Activated effector memory CD4-positive, alpha-beta T cell treated with Interleukin-2 at 50 U/mL for 16 hours (primary cell): ENCODE measurements at places on chromosomes 3 and 15.

GRCh38 chr15:36335224-36335623 lies 244.2 kb upstream of the CDIN1 start:
- no peak for DNase-seq

DNA sequence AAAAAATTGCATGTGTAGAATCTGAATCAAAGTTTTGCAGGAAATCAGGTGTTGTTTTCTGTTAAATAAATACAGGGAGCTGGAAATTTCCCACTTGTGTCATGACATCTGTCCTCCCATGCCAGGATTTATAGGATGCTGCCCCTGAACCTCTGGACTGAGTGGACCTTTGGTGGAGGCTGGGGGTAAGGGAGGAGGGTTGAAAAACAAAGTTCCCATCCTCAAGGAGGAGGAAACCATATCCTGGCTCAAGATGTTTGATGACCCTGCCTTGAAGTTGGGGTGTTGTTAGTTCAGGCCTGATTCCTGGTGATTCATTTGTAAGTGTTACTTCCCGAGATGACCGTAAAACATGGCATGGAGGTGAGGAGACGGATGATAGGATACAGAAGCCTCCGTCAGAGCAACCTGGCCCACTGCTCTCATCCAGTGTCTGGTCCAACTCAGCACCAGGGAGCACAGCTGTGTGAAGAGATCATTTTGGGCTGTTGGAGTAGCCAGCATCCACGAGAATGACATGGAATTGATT lies 223.6 kb downstream of the CACNA2D3 start:
- no peak for DNase-seq

DNA sequence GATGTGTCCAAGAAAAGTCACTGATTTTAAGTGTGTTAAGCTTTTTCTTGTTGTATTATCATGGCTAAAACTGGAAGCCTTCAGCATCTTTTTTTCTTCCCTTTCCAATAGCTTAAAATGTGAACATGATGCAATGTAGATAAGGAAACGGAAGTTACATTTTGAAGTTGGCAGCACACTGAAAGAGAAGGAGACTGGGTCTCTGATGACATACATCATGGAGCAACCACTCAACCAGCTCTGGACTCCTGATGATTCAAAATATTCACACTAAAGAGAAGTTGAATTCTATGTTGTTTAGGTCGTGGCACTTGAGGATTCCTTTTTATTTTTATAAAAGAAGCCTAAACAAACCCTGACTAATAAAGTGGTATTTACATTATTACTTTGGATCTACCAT lies 488.3 kb upstream of the ALCAM start:
- DNase-seq = no peak

DNA sequence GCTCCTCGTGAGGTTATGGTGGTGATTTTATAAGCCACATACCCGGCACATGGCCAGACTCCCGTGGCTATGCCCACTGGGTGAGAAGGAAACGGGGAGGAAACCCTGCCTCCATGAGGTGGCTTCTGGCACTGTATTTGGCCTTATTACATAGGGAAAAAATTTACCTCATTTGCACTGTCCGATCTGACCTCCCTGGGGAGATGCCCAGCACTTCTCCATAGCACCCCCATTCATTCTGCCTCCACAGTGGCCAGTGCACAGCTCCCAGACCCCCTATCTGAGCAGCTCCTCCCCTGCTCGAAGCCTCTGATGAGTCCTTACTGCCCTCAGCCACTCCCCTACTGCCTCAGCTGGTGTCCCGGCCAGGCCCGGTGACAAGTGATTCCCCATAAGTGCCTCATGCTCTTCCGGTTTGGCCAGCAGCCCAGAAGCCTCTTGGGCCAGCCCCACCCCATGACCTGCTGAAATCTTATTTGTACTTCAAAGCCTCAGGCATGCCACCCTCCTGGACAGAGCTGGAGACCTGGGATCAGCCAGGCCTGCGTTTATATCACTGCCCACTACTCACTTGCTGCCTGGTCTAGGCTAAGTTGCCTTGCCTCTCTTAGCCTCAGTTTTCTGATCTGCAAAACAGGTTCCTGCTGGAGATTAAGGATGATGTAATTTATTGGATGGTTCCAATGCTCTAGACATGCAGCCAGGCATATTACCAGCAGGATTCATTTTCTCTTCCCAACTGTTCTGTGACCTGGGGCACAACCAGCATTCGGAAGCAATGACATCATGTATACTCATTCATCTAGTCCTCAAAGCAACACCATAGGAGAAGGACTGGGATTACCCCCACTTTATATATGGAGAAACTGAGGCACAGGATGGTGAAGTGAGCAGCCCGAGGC lies 30.6 kb upstream of the SLC6A6 start:
- no peak for DNase-seq

- DNase-seq = no peak
Measured at GRCh38 chr3:42078677-42079076, 12.5 kb upstream of the TRAK1 start.

DNA sequence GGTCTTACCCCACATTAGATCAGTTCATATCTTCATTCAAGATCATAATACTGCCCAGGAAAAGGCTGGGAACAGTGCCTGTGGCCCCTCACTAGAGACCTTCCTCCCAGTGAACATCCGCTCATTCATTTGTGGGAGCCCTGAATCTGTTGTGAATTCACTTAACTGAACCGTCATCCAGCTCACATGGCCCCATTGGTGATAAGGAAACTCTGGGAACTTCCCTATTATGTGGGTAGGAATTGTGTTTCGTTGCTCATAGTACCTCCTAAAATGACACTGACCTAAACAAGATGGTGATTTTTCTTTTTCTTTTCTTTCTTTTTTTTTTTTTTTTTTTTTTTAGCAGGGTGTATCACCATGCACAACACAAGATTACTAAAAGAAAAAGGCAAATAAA lies 6.8 kb upstream of the MESP2 start:
- DNase-seq = no peak

GRCh38 chr15:56146756-56147155 lies 96.9 kb downstream of the RFX7 start:
- DNase-seq = no peak

GRCh38 chr3:170007031-170007663 lies 30.6 kb upstream of the GPR160 start:
- no peak for DNase-seq

GRCh38 chr15:96818861-96819260 lies 488.4 kb downstream of the NR2F2 start:
- DNase-seq = no peak

- no peak for DNase-seq
Measured at GRCh38 chr3:104596551-104596950, 770.2 kb upstream of the ALCAM start.

- no peak for DNase-seq
Measured at GRCh38 chr3:151133917-151134450, 48.5 kb downstream of the MED12L start.

- no peak for DNase-seq
Measured at GRCh38 chr15:32107477-32108080, 77.3 kb downstream of the CHRNA7 start.

DNA sequence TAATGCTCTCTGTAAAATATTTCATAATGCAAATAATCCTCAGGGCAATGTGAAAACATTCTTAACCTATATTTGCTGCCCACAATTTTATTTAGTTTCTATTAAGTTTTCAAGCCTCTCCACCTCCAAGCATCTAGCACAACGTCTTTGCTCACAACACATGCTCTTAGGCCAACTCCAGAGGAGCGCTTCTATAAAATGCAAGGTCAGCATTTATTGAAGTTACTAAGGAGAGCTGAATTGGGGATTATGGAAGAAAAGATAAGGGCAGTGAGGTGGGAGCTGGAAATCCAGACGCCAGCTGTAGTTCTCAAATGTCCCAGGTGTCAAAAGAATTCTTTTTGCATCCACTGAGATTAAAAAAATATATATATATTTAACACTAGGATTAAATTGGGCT lies 996 bp downstream of the RABL3 start:
- DNase-seq = no peak

GRCh38 chr3:140384028-140384771 lies 293.7 kb upstream of the TRIM42 start:
- no peak for DNase-seq

DNA sequence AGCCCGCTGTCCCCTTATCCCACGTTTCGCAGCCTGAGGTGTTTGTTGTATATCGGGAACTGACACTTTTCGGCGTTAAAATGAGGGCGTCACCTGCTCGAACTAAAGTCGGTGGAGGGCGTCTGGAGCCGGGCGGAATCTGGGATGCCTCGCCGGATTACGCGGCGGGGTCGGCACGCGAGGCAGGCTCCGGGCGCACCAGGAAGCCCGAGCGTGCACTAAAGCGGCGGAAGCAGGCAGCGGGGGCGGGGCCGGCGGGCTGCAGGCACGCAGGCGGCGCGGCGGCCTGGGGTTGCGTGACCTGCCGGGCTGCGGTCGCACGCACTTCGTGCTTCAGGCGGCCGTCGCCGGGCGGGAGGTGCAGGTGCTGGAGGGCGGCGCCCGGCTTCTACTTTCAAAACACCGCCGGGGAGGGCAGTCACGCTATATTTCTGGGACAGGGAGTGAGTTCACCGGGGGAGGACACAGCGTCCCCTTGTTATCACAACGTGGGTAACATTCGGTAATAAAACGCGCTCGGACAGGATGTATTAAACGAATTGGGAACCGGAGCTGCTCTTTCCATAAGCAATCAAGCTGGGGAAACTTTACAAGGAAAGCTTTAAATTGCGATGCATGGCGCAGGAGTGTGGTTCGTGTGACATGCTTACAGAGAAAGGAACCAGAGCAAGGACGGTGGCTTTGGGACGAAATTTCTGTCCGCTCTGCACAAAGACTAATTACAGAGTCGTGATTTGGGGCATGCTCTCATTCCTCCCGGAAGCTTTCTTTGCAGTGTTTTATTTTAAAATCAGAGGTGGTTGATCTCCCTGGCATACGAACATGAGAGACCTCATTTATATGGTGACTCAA lies 9.1 kb upstream of the LEKR1 start:
- peak; percentile 94 for DNase-seq

GRCh38 chr15:98939311-98940080 lies 68.1 kb downstream of the PGPEP1L start:
- DNase-seq = no peak

GRCh38 chr3:183099838-183100204 lies 525 bp upstream of the MCCC1 start:
- no peak for DNase-seq

DNA sequence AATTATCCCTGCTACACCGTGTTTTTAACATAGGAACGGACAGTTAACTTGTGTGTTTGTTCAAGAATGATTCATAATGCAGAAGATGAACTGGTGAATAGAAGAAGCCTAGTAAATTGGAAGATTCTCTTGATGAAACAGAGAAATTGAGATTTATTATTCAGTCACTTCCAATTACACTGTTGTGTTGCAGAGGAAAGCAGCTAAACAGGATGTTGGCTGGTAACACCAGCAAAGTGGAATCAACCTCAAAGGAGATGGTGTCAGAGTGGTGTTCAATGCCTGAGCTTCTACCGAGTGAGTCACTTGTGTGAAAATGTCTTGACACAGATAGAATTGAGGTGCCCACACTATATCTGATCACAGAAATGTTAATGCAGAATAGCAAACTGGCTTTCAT lies 399.6 kb downstream of the LPP start:
- DNase-seq = no peak

GRCh38 chr3:40780925-40781406 lies 256.2 kb downstream of the ZNF621 start:
- DNase-seq = no peak

DNA sequence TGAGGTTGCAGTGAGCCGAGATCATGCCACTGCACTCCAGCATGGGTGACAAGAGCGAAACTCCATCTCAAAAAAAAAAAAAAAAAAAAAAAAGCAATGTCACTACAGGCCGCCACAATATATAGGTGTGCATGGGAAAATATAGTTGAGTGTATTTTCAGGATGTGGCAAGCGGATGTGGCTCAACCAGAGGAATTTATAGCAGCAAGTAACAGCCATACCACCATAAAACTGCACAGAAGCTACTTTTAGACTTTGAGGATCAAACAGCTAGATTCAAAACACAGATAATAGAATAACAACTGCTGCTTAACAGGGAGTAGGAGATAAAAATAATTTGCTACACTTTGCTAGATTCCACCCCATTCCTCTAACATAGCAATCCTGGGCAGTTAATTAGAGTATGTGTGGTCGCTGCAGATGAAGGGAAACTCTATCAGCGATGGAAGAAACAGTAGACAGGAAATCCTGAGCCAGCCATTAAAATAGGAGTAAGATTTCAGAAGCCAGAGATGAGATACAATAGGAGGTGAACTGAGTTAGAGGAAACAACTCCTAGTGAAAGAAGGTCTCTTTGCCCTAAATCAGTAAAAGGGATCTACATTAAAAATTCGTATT lies 318.7 kb upstream of the STT3B start:
- DNase-seq = no peak

GRCh38 chr3:35946121-35946853 lies 307.0 kb downstream of the ARPP21 start:
- no peak for DNase-seq

DNA sequence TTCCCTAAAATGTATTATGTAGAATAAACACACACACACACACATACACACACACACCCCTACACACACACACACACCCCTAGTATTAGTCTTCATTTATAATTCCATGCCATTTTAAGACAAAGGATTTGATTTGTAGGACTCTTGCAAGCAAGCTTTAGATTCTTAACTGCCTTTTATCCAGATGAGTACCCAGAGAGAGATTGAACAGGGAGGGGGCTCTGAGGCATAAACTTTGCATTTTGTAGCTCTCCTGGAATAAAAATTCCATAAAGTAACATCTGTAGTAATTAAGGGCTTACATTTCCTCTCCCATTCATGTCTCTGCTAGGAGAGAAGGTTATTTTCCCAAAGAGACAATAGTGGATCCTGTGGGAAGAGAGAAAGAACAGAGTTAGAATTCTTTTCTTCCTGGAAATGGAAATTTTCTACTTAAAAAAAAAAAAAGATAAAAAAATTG lies 479.4 kb downstream of the RBMS3 start:
- DNase-seq = no peak

- no peak for DNase-seq
Measured at GRCh38 chr15:99735868-99736267, 2.6 kb upstream of the LYSMD4 start.

DNA sequence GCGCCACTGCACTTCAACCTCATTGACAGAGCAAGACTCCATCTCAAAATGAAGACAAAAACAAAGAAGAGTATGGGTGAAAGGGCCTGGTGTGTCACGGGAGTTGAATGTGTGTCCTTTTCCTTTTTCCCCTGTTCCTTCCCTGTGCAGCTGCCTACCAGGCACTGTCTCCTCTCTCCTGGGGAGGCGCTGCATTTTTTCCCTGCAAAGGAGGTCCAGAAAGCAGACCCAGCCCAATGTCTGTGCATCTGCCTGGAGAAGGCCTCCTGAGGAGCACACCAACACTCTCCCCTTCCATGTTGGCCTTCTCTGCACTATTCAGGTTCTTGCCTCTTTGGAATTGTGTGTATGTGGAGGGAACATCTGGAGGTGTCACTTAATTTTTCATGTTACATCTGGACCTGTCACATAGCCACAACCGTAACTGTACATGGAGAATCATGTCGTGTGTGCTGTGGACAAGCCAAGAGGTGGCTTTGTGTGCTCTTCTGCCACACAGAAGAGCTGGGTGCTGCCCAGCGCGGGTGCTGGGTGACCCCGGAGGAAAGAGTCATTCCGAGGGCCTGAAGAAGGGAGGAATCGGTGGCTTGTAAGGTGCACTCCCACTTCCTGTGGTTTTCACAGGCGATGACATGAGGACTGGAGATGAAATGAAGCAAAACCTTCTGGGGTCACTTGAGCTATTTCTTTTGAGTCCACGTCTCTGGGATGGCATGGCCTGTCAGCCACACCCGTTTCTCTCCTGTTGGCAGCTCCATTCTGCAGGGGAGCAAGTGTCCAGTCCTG lies 46.5 kb upstream of the CGNL1 start:
- no peak for DNase-seq
